ENCODE measurements at places on chromosomes 13 and 19. TPM values are rescaled to one million over a fixed set of nuclear protein-coding genes. Genes with fewer than 3 reads are reported as not detected.

SPINT2 gene
- 52.0 TPM for total RNA-seq

LENG9 gene
- 3.3 TPM for total RNA-seq

KCTD12 gene
- 383 TPM for total RNA-seq

RFPL4A gene
- 0.58 TPM for total RNA-seq

ZNF134 gene
- 32.1 TPM for total RNA-seq

- no peak for DNase-seq
Measured at GRCh38 chr19:4705413-4706131, 18.1 kb downstream of the DPP9 start.

- DNase-seq: no peak
Measured at GRCh38 chr19:10749435-10750384, 31.8 kb downstream of the DNM2 start.

DNA sequence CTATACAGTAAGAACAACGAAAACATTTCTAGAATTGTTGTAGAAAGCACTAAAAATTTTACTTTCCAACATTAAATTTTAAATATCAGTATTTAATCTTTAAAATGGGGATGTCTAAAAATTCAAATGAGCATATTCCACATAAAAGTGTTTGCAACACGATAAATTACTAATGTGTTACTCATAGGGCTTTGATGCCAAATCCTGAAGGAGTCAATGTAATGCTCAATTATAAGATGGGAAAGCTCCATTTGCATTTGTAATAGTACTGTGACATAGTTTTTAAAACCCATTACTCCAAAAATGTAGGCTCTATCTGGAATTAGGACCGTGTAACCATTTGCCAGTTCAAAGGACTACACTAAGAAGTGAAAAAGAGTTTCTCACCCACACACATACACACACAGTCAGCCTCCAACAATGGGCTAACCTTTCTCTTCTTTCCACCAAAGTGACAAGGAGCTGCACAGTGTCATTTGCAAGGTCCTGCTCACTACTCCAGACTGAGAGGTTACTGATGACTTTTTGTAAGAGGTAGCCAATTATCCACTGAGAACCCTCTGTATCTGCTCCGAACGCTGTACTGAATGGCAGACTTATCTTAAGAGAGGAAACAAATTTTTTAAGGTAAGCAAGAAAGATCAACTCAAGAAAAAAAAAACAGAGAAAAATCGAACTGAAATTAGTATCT is 26.1 kb upstream of the EEF1AKMT1 start:
- DNase-seq: no peak

DNA sequence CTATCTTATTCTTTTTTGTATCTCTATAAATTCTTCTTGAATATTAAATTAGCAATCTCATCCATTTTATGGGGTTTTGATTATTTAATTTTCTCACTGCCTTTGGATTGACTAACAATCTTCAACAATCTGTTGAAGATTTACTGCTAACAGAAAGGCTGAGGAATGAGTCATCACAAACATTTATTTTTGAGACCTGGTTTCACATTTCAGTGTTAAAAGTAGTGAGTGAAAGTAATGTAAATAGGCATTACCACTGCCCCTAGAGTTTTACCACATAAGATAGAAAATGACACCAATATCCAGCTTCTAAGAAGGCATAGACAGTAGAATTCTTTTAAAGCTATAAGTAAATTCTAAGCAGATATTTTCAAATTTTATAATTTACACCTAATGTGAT is 472.8 kb downstream of the OLFM4 start:
- DNase-seq: no peak

DNA sequence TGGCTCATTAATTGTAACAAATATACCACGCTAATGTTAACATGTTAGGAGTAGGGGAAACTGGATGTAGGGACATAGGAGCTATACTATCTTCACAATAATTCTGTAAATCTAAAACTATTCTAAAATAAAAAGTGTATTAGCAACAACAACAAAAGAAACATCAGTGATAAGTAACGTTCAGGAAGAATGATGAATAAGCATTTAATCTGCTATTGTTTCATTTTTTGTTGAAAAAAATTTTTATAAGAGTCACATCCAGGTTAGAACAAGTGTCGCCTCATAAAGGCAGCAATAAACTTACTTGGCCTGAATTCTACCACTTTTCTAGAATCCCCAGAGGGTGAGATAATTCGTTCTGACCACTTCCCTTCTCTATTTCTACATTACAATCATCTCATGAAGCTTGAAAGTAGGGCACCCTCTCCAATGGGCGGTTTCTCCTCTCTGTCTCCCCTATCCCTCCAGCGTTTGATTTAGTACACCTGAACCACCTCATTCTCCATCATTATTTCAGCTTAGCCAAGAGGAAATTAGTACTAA is 253.1 kb upstream of the IPO5 start:
- DNase-seq: no peak

GRCh38 chr13:46665633-46666482 is 112.9 kb downstream of the LRCH1 start:
- no peak for DNase-seq

DNA sequence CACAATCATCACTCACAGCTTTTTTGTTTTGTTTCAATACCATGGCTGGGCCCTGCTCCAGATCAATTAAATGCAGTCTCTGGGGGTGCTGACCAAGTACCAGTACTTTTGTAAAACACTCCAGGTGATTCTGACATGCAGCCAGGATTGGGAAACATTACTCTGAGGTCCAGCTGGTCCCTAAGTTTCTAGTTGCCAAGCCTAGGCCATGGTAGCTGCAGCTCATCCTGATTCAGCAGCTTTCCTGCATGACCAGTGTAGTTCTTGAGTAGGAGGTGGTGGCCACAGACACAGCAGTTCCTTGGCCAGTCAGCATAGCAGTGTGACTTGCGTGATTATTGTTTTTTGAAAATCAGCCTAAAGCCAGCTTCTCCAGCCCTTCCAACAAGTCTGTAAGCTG is 859.1 kb downstream of the DIAPH3 start:
- DNase-seq: no peak

GRCh38 chr13:24261566-24261965 is 47.8 kb upstream of the C1QTNF9 start:
- no peak for DNase-seq

GRCh38 chr13:24777171-24777570 is 13.2 kb downstream of the RNF17 start:
- DNase-seq: no peak

DNA sequence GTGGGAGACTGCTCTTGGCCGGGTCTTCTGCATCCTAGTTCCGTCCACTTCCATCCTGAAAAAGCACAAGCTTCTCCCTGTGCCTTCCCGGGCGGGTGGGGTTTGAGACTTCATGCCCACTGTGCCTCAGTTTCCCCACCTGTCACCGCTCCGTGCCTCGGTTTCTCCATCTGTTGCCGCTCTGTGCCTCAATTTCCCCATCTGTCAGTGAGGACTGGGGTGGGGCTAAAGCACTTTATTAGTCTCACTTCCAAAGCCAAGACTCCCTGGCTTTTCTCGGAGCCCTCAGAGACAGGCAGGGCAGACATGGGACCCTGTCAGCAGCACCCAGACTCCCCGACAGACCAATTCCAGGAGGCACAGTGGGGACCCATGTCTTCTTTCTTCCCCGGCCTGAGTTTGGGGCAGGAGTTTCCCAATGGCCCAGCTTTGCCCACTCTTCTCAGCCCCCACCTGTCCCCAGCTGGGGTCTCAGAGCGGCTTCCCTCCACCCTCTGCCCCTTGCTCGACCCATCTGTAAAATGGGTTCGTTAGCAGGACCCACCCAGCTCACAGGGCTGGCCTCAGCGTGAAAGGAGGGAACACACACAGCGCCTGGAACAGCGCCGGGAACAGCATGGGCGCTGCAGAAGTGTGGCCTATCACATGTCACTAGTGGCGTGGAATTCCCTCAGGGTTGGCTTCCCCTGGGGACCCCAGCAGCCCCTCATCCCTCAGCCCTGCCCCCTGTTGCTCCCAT is 4.6 kb upstream of the PEAK3 start:
- no peak for DNase-seq

DNA sequence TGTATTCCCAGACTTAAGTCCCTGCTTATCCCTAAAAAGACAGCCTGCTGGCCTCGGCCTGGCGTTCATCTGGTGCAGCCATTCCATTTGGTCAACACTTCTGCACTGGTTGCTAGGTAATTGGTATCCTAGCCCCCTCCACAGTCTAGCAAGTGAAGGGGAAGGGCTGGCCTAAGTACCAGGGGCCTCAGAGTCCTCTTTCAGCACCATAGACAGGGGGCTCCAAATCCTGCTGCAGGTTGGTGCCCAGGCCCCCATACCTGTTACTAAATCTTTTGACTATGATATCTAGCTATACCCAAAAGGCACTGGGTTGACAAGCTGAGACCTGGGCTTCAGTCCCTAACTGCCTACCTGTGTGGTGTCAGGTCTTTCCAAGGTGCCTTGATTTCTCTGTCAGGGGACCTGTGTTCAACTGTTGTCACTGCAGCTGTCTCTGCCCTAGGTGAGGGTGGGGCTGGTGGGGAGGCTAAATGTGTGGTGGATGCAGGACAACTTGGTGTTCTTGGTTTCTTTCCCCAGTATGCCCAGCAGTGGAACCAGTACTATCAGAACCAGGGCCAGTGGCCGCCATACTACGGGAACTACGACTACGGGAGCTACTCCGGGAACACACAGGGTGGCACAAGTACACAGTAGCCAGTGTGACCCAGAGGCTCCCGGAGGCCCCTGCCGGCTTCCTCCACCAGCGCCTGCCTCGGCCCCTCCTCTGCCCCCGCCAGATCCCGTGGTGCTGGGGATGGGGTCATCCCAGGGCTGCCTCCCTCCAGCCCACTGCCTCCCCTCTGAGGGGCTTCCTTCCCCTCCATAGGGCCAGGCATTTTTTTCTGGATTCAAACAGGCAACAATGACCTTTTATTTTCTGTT is 3.8 kb upstream of the CCDC97 start:
- no peak for DNase-seq

DNA sequence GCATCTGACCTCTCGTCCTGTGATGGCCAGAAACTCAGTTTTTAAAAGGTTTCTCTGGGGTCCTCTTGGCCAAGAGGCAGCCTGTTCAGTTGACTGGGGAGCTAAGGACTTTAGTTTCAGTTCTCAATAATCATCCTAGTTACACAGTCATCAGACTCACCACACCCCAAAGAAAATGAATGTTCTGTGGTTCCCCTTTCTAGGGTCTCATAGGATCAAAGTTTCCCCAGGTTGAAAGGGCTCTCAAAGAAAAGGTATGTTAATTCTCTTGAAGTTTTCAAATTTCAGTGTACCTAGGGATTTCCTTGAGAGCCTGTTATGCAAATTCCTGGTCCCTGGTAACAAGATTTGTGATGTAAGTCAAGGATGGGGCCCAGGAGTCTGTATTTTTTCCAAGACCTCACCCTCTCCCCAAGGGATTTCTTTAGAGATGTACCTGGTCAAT is 94.9 kb downstream of the FAM216B start:
- DNase-seq: no peak

- no peak for DNase-seq
Measured at GRCh38 chr13:98022210-98022609, 68.7 kb downstream of the IPO5 start.

DNA sequence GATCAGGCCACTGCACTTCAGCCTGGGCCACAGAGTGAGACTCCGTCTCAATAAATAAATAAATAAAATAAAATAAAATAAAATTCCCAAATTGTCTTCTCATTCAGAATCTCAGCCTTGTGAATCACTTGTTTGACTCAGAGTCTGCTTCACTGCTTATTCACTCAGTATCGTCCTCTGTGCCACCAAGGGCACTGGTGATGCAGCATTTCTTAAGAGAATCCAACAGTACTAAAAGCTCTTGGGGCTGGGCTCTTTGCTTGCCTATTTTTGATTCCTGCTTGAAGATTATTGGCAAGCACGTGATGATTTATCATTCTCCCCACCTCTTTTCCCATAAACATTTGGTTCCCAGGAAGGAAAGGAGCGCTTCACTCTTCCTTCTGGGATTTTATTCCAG is 54.8 kb upstream of the HMGB1 start:
- DNase-seq: no peak

GRCh38 chr13:99985886-99986527 is 4.4 kb downstream of the ZIC2 start:
- DNase-seq: no peak

DNA sequence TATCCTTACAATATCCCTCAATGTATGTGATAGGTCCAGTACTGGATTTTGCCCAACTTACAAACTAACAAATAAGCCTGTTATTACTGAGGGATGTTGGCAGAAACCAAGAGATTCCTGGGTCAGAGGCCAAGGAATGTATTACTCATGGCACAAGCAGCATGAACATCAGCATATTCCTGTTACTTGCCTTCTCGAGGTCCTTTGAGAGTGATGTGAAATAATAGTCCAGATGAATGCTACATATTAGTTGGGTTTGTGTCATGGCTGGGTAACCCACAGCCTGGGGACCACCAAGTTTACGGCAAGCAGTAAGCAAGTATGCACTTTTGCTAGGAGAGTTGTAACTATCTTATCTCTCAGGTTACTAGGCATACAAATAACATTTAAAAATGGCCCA is 384.5 kb upstream of the GPC6 start:
- DNase-seq: no peak

DNA sequence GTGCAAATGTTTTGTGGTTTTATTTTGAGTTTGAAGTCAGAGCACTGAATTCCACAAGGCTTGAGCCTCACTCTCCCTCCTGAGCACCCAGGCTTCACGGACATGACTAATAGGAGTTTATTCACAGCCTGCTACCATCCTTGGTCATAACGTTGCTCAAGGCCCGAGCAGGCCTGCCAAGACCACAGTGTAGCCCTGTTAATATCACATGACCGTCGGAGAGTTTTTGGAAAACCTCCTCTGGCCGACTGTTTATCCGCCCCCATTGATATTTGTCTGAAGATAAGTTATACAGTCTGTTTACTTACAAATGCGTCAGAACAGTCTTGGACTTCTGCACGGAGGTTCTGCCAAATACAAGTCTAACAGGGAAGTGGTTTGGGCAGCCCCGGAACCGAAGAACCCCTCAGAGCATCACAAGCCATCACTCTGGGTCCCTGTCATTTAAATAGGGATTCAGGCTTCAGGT is 89.9 kb downstream of the COL4A2 start:
- DNase-seq: no peak

DNA sequence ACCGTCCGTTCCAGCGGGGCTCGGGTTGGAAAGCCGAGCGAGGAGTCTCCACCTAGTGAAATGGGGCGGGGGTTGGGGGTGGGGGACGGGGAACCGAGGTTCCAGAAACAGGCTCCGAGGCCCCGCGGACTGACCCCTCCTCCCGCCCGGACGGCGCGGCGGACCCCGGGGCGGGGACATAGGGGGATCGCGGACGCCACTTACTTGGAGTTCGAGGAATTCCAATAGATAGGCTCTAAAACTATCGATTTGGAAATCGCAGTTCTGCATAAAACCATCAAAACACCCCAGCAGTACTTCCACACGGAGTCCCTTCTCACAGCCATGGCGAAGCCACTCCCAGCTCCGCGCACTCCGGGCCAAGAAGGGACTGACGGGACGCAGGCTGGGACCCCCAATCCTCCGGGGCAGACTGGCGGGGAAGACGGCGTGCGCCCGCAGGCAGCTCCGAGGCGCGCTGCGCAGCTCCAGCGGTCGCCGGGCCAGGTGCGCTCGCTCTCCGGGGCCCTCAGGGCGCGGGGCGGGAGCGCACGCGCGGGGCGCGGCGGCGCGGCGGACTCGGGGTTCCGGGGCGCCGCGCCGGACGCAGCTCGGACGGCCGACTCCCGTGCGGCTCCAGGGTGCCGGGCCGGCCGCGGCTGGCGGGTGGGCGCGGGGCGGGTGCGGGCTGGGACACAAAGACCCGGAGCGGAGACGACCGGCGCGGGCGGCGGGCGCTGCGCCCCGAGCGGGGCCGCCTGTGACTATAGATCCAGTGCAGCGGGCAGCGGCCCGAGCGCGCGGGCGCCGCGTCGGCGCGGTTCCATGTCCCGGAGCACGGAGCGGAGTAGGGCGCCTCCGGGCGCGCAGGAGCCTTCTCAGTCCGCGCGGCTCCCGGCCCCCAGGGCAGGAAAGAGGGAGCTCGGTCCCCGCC is 567 bp downstream of the EFNB2 start:
- no peak for DNase-seq

Measured in urinary bladder (tissue), 4 donors.